ENCODE measurements at places on chromosomes 1 and 21.
A peak's percentile ranks its signal among the peaks of the same experiment; 100 is the strongest.

- DNase-seq = no peak
Measured at GRCh38 chr1:97844552-97845089, 76.2 kb downstream of the DPYD start.

DNA sequence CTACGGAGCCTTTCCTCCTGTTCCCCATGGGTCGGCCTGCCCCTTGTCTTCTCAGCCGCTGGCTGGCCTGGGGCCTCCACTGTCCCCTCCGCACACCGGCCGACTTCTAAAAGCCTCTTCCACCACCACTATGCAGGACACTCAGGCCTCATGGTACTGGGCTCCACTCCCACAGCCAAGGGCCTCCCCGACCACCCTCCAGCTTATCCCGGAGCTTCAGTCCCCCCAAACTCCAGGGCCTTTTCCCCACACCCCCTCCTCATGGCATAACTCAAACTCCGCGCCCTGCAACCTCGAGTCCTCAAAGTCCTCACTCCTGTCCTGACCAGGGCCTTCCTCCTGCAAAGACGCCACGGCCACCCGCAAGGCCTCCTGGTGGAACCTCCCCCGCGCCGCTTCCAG is 2.0 kb downstream of the LRRC41 start:
- no peak for DNase-seq

DNA sequence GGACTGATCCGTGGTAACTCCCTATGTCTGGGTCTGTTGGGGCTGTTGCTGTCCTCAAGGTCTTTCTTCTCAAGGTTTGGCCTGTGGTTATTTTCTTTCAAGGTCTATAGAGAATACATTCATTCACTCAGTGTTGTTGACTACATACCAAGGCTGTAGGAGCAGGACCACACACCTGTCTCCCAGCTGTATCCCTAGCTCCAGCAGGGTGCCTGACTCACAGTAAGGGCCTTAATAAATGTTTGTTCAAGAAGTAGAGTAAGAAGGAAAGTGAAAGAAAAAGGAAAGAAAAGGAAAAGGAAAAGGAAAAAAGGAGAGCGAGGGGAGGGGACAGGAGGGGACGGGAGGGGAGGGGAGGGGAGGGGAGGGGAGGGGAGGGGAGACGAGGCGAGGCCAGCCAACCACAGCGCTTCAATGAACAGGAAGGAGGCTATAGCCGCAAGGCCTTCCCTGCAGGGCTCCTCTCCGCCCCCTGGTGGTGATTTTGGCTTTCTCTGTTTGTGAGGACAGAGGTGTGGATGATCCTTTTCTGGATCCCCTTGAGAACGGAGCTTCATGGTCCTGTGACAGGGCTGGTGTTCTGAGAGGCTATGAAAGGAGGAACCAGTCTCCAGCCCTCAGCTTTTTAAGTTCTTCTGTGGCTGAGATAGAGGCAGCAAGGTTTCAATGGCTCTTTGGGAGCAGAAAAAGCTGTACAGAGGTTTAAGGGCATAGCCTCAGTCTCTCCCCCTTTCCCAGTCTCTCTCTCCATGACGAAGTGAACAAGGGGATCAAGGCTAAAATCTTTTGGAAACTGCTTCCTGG is 30.6 kb upstream of the LCE5A start:
- DNase-seq = peak; percentile 66

DNA sequence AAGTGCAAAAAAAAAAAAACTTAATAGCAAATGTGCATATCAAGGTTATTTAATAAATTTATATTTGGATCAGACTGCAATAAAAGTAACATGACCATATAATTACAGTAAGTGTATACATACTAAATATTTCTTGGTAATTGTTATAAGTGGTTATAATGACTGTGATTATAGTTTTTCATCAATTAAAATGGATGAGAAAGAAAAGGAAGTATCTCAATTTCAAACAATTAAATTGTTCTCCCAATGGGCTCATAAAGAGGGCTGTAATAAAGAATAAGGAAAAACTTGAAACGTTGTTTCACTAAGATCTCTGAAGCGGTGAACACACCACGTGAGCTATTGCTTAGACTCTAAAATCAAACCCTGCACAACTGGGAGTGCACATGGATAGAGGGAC is 104.1 kb downstream of the CDC42BPA start:
- DNase-seq = no peak

GRCh38 chr1:155052439-155053395 is 1.6 kb downstream of the ADAM15 start:
- DNase-seq = peak; percentile 72

DNA sequence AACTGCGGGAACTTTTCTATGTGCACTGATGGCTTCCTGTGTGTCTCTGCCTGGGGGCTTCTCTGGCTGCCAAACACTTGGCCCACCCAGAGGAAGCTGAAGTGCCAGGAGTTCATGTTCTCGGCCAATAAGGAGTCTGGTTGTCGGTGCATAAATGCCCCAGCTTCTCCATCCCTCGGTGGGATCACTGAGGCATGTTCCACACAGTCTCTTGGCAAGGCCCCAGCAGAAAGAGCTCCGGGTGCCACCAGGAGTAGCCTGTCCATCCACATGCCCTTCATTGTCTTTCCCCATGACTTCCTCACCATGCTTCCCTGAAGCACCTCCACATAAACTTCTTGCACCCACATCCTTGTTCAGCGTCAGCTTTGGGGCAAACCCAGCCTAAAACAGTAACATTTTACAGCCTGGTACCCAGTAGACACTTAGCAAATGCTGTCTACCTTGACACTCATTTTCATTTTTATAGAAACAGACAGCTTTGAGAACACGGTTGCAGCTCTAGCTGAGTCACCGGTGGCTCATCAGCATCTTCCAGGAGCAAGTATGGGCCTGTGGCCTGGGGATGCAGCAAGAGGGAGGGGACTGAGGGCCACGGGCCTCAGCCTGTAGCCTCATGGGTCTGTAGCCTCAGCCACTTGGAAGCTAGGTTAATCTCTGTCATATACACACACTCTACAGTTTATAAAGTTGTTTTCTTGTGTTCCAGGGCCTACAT is 14.8 kb upstream of the CDCP2 start:
- DNase-seq = no peak

DNA sequence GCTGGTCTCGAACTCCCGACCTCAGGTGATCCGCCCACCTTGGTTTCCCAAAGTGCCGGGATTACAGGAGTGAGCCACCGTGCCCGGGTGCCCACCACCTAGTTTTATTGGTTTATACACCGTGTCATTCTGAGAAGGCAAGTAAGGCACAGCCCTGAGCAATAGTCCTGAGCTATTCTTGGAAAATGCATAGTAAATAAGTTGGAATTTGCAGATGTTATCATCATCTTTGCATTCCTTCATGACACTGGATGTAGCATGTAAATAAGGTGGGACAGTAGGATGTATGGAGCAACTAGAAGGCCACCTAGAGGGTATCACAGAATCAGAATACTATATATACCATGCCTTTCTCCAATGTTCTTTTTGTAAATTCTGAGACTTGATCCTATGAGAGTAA is 11.0 kb downstream of the TOR1AIP2 start:
- no peak for DNase-seq

GRCh38 chr1:36883315-36883949 is 150.9 kb downstream of the GRIK3 start:
- no peak for DNase-seq

DNA sequence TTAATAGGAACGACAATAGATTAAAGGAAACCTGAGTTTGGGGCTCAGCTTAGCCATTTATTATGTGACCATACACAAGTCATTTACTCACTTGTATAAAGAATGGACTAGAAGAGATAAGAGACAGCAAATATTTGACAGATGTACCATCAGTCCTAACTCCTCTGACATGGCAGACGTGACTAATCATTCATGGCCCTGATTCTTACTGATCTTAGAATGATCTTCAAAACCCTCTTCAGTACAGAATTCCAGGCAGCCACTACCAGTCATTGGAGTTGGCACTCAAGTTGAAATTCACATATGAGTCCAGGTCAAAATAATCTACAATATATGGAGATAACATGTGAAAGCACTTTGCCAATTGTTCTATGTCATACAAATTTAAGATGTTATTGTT is 21.0 kb upstream of the POU2F1 start:
- DNase-seq = no peak

- DNase-seq = peak; percentile 81
Measured at GRCh38 chr1:46446646-46447498, 42.8 kb upstream of the DMBX1 start.

GRCh38 chr1:231068762-231069161 is 28.7 kb upstream of the FAM89A start:
- no peak for DNase-seq

GRCh38 chr1:183685112-183685713 is 32.1 kb upstream of the APOBEC4 start:
- peak; percentile 63 for DNase-seq

GRCh38 chr1:7727809-7728471 is 43.2 kb upstream of the VAMP3 start:
- no peak for DNase-seq

DNA sequence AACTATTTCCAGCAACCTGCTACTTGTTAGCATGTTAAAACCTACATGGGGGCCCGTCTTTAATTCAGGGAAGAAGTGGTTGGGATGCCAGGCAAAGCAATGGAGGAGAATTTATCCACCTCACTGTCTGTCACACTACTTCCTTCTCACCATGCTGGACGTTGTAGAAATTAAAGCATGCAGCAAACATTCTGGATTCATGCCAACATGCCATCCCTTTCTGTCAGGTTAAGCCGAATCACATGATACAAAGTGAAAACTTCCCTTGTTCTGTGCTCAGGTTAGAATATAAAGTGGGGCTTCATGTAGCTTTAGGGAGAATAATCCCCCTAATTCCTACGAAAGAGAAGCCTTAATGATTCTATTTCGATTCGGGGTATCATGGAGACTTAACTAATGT is 95.5 kb downstream of the ERG start:
- no peak for DNase-seq

GRCh38 chr1:23718482-23718881 is 24.8 kb upstream of the ELOA start:
- peak; percentile 24 for DNase-seq

GRCh38 chr1:89147678-89148658 is 22.1 kb upstream of the GBP2 start:
- DNase-seq = no peak

- no peak for DNase-seq
Measured at GRCh38 chr1:217907504-217907903, 276.4 kb downstream of the SPATA17 start.

- DNase-seq = no peak
Measured at GRCh38 chr1:154736841-154737240, 128.9 kb upstream of the ADAR start.
